ENCODE measurements at places on chromosomes 11 and 22.
A peak's percentile ranks its signal among the peaks of the same experiment; 100 is the strongest.

- no peak for DNase-seq
These were observed 179.9 kb upstream of the C11orf87 start for GRCh38 chr11:109241988-109242536.

GRCh38 chr22:42064629-42065028, 6.0 kb downstream of the NAGA start:
- DNase-seq, result no peak

GRCh38 chr11:72228229-72228843, 3.8 kb downstream of the INPPL1 start:
- DNase-seq, result no peak

DNA sequence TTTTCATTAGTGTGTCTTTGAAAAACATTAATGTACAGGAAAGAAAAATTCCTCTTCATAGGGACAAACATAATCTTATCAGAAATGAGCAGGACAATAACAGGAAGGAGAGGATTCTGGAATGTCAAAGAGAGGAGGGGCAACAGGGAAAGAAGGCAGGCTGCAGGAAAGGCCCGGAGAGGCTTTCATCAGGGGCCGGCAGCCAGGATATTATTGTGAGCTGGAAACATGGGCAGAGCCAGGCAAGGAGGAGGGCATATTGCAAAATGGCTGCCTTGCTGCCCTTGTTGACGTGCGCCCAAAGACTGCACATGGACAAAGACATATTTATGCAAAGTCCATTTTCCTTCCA, 433.7 kb downstream of the ETS1 start:
- DNase-seq, result no peak

GRCh38 chr22:23178512-23179254, 1.6 kb upstream of the BCR start:
- DNase-seq, result peak; percentile 12

- DNase-seq, result no peak
These were observed 99.6 kb downstream of the BRD1 start for GRCh38 chr22:49727881-49728569.

GRCh38 chr11:104546501-104546900, 351.8 kb downstream of the CASP12 start:
- DNase-seq, result no peak

- no peak for DNase-seq
These were observed 63.7 kb downstream of the MICAL2 start for GRCh38 chr11:12174128-12174476.

DNA sequence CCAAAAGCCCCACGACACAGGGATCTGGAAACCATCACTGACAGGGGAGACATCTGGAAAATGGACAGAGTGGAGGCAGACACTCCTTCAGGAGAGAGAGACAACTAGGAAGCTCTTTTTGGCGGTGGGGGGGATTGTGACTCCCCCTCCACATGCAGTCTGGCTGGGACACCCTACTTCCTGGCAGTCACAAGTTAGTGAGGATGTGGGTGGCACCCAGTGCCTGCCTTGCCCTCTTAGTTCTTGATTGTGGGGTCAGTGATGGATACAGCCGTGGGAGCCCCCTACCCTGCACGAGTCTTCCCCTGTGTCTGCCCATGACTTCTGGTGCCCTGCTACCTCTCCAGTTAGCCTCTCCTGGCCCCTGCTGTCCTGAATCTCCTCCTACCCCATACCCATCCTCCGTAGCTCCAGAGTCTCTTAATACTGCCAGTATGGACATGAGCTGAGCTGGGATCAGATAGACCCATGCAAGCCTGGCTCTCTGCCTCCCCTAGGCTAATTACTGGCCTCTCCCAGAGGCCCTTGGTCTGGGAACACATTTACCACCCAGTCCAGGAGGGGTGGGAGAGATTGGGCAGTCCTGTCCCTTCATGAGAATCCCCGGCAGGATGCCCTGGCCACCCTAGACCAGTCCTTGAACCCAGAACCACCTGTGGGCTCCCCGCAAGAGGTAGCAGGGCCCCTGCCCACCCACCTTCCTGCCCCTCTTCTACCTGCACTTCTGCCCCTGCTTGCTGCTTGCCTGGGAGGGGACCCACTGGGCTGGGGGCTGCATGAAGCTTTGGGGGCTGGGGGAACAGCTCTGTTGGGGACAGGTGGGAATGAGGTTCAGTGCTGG, 22.8 kb downstream of the RHBDD3 start:
- DNase-seq, result no peak

DNA sequence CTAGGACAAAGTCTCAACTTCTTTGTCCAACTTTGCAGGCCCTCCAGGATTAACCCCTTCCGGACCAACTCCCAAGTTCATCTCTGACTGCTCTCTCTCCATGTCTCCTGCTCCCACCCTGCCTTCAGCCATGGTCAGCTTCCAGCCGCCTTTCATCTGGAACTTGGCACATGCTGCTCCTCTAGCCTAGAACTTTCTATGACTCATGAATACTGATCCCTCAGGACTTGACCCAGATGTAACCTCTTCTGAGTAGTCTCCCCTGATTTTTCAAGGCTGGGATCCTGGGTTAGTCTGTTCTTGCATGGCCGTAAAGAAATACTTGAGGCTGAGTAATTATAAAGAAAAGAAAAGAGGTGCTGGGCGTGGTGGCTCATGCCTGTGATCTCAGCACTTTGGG, 5.2 kb upstream of the SLC15A3 start:
- no peak for DNase-seq

- DNase-seq, result no peak
These were observed 13.7 kb upstream of the THY1 start for GRCh38 chr11:119436711-119437110.

- no peak for DNase-seq
These were observed 117.1 kb downstream of the JRKL start for GRCh38 chr11:96506953-96507354.

- no peak for DNase-seq
These were observed 148.1 kb downstream of the FAM76B start for GRCh38 chr11:95641495-95641894.

DNA sequence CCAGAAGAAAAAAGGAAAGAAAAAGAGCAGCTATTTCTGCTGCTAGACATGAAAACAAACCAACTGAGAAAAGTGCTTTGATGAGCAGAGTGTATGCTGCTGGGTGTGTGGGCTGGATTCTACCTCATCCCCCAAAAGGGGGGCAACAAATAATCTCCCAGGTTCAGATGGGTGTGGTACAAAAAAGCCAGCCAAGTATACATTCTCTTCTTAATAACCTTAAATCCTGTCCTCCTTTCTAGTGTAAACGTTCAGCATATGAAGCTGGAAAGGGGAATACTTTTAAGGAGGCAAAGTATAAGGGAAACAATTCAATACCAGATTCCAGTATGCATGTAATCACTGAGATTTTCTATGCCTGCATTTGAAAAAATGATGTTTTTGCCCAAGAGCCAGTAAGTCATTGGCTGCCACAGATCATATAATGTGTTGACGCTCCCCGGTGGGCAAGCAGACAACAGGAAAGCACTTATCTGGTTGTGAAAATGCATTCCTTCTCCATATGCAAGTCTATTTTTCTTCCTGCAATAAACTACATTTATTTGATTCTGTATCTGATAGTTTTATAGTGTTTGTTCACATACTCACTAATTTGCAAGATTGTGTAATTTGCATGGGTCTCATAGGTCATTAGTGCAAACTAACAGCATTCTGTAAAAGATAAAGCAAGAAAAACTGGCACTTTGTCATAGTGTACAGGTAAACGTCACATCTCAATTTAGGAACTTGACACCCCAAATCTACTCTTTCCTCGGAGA, 201.1 kb downstream of the CADM1 start:
- no peak for DNase-seq

GRCh38 chr22:42074132-42074811, at the start of gene PHETA2:
Gene PHETA2 (plus strand): TSS chr22:42074248. CDS start chr22:42077294, 3,046 bp downstream.
- no peak for DNase-seq

DNA sequence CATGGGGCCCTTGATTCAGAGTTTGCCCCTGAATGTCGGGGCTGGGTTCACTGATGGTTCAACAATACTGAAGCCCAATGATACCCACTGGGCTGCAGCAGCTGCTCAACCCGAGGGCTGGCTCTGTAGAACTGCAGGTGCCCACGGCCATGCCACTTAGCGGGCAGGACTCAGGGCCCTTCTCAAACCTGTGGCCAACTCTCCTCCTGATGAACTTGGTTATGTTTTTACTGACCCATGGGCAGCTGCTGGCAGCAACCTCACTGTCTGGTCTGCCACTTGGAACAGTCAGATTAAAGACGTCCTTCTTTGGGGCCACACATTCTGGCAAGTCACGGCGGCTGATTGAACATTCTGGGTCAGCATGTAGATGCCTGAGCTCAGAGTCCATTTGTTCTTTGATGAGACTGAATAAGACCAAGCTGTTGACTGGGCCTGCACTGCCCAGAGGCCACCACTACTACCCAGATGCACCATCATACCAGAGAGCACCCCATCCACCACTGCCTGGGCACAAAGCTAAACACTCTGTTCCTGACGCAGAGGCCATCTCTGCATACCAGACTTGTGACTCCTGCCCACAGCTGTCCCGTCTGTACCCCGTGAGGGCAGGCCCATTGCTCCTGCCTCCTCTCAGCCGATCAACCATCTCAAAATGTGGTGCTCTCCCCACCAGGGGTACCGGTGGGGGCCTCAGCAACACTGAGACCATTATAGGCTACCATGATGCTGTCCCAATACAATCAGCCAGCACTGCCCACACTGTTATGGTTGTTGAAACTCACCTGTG, 67.8 kb downstream of the SHANK2 start:
- no peak for DNase-seq

GRCh38 chr11:111766834-111767142, 599 bp upstream of the PPP2R1B start:
- no peak for DNase-seq

DNA sequence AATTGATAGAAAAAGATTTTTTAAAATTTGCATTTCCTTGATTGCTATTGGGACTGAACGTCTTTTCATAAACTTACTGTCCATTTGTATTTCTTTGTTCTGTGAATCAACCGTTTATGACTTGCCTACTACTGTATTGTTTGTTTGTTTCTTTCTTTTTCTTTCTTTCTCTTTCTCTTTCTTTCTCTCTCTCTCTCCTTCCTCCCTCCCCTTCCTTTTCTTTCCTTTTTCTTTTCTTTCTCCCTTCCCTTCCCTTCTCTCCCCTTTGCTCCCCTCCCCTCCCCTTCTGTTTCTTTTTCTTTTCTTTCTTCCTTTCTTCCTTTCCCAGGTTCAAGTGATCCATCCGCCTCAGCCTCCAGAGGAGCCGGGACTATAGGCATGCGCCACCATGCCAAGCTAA, 46.9 kb downstream of the NF2 start:
- no peak for DNase-seq

- no peak for DNase-seq
These were observed 14.7 kb upstream of the XBP1 start for GRCh38 chr22:28815111-28815510.

GRCh38 chr11:65213322-65214211, 31.8 kb downstream of the CAPN1 start:
- DNase-seq, result peak; percentile 81

- DNase-seq, result no peak
These were observed 20.0 kb downstream of the CRKL start for GRCh38 chr22:20937031-20937793.

- DNase-seq, result no peak
These were observed 17.6 kb upstream of the AMOTL1 start for GRCh38 chr11:94750319-94751217.

GRCh38 chr11:1219446-1219833, 3.4 kb upstream of the MUC5B start:
- DNase-seq, result no peak

DNA sequence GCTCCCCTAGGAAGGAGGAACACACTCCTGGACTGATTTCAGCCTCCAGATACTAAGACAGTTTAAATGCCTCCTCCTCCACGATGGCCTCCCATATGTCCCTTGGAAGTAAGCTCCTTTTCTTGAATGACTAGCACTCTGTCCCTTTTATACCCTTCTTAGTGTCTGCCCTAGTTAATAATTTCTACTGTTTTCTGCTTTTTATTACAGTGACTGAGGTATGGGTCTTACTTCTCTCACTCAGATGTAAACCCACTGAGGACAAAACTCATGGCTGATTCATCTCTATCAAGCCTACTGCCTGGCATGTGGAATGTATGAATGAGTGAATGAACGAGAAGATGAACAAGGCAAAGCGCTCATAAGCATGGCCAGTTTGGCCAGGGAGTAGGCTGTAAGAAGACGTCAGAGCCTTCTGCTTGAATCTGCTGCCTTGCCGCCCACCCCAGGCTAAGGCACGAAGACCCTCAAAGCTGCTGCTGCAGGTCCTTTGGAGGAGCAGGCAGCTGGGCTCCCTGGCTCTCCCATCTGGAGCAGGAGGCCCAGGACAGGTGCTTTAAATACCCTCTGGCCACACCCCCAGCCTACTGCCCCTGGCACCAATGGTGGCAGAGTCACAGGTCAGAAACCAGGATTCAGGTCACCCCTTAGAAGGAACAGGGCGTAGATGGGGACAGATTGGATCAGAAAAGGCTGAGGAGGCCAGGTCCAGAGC, 8.2 kb upstream of the PGA3 start:
- no peak for DNase-seq

GRCh38 chr22:46661221-46661851, 41.1 kb downstream of the GRAMD4 start:
- DNase-seq, result no peak

GRCh38 chr11:68978931-68979594, 1.7 kb downstream of the MRGPRD start:
- DNase-seq, result no peak

- no peak for DNase-seq
These were observed 43.9 kb downstream of the CCDC34 start for GRCh38 chr11:27319072-27319471.

DNA sequence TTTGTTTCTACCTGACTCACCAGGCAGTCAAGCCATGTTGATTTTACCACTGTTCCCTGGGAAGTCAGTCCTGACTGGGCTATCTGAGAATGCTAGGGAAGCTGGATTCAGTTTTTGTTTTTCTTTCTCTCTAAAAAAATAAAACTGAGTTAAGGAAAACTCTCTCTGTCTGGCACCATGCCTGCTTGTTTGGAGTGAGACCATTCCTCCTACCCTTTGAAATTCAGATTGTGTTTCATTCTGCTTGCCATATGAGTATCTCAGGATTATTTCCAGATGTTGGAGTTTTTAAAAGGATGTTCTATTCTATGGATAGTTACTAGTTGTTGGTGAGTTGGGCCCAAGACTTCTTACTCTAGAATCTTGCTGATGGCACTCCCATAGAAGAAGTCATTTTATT, 1917.0 kb downstream of the LRRC4C start:
- no peak for DNase-seq

DNA sequence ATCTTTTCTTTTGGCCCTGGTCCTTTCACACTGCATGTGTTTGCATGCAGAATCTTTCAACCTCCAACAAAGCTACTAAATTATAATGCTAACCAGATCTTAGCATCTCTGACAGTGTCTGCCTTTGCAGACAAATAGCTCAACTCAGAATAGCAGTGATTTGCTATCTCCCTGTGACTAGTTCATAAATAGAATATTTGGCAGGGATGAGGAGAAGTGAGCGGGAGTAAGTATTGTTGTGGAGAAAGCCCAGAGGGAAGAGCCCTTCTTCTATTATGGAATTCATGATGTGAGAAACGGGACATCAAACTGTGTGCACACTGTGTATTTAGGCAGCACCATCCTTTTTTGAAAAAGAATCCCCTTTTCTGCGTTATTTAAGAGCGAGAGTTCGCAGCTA, 288.0 kb upstream of the CHORDC1 start:
- DNase-seq, result no peak

Measured in GF-D8 (cell line).